Progenitor cell of endocrine pancreas (in vitro differentiated cells): ENCODE measurements at places on chromosomes 16 and 17.

DNA sequence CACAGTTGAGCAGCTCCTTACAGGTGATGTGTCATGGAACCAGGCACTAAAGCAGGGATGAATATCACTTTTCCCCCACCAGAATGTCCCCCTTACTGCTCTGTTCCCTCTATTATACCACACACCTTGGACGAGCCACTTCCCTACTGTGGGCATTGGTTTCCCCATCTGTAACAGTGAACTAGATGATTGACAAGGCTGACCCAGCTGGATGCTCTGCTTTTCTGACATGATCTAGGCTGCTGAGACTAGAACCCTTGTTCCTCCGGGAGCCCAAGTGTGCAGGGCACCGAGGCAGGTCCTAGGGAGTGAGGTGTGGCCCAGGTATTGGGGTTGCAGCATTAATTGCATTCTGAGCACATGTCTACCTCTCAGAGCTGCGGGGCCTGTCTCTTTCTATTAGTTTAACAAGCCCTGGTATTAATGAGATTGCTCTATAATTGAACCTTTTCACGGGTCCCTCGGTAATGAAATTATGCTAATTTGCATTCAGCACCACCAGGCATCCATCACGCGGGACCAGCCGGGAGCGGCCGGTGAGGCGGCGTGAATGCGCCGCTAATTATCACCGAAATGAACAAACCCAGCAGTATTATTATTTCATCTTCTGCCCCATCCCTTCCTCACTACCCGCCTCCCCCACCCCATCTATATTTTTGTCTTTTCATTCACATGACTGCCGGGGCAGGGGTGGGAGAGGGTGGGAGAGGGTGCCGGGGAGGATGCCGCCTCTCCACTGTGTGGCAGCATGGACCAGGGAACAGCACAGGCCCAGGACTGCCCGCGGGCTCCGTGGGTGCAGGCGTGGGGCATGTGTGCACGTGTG is 121.1 kb downstream of the CYLD start:
- DNase-seq, result no peak

- DNase-seq, result no peak
Measured at GRCh38 chr17:3506054-3506453, 30.3 kb downstream of the ASPA start.

- no peak for DNase-seq
Measured at GRCh38 chr17:12738624-12739023, 50.7 kb upstream of the ARHGAP44 start.

GRCh38 chr16:13194766-13195165 is 293.4 kb downstream of the SHISA9 start:
- DNase-seq, result no peak
